ENCODE measurements at places on chromosomes 5 and 9.

DNA sequence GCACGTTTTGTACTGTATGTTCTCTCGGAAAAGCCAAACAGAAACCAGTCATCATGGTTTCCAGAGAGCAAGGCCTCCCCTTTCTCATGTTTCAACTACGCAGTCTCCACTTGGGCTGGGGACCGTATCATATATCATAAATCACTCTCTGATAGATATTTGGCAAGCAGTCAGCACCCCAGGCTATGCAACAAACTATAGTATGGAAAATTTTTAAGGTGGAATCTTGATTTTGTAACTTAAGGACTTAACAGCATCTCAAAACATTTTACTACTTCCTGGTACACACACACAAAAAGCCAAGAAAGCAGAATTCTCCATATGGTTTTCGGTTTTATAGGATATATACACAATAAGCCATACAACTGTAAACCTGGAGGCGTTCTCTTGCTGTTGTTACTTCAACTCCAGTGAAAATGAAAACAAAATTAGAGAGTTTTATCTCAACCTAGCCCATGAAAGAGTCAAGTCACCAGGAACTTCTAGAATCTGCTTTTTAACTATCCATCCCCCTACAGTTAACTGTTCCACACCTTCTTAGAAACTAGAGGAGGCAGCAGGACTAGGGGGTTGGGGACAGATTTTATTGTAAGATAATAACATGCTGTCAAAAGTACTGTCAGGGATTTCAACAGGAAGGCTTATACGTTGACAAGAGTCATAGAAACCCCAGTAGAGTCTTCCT is 283.4 kb downstream of the NFIB start:
- peak; percentile 36 for DNase-seq

GRCh38 chr9:76333964-76334363 is 60.3 kb downstream of the RFK start:
- no peak for DNase-seq

GRCh38 chr5:71957292-71957898 is 149.9 kb upstream of the MAP1B start:
- no peak for DNase-seq

DNA sequence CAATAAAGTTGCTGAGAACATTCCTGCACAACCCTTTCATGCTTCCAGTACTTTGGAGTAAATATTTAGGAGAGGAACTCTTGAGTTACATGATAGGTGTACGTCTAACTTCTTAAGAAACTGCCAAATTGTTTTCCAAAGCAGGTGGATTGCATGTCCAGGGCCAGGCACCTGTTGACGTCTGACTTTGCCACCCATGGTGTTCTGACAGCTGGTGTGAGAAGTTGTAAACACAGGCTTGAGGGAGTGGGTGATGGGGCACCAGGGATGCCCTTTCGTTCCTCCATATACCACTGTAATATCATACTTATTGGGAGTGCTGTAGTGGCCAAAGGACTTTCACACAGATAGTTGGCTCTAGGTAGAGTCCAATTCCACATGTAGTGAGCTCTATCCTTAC is 352.1 kb downstream of the GADD45G start:
- DNase-seq, result no peak

- DNase-seq, result no peak
Measured at GRCh38 chr9:70404261-70404660, 10.2 kb downstream of the KLF9 start.

- DNase-seq, result no peak
Measured at GRCh38 chr9:120626512-120626911, 46.5 kb upstream of the CDK5RAP2 start.

- no peak for DNase-seq
Measured at GRCh38 chr5:135052511-135053145, 18.6 kb upstream of the PITX1 start.

DNA sequence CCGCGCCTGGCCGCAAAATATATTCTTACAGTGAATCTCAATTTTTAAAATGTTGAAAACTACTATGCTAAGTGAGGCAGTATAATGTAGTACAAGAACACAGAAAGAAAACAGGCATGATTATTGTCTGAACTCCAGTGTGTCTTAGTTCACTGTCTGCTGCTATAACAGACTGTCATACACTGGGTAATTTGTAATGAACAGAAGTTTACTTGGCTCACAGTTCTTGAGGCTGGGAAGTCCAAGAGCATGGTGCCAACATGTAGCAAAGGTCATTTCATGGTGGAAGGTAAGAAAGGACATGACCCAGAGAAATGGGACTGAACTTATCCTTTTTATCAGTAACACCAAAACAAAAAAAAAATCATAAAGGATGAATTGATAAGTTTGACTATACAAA is 19.9 kb upstream of the TEX10 start:
- no peak for DNase-seq

DNA sequence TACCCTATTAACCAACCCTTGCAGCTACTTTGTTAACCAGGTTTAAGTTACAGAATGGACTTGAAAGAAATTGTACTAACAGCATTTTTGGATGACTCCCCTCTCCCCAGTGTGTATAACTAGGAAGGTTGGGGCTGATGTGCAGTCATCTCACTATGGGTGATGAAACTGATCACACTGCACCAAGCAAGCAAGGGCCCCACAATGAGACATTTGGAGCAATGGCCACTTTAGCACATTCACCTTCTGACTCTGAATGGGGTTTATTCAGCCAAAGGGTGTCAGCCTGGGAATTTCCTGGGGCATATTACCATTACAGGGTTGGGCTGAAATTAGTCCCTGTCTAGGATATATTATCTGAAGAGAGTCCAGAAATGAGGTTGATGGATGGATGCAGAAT is 18.7 kb upstream of the CYFIP2 start:
- DNase-seq, result no peak

DNA sequence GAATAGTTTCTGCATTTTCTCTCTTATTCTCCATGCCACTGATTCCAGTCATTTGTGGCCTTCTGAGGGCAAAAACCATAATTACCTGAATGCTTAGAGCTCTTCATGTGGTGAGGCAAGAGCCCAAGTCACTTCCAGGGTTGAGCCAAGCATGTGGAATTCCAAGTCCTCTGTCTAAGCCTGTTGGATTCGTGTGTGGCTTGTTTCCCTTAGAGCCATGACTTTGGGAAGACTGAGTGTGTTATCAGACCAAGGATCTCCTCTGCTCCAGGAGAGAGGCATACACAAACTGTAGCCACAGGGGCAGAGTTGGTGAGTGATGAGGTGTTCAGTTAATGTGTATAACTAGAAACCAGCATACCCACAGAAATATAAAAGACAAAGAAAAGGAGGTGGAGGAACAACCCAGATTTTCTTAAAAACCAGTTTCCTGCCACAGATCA is 27.1 kb downstream of the SLC22A5 start:
- no peak for DNase-seq

DNA sequence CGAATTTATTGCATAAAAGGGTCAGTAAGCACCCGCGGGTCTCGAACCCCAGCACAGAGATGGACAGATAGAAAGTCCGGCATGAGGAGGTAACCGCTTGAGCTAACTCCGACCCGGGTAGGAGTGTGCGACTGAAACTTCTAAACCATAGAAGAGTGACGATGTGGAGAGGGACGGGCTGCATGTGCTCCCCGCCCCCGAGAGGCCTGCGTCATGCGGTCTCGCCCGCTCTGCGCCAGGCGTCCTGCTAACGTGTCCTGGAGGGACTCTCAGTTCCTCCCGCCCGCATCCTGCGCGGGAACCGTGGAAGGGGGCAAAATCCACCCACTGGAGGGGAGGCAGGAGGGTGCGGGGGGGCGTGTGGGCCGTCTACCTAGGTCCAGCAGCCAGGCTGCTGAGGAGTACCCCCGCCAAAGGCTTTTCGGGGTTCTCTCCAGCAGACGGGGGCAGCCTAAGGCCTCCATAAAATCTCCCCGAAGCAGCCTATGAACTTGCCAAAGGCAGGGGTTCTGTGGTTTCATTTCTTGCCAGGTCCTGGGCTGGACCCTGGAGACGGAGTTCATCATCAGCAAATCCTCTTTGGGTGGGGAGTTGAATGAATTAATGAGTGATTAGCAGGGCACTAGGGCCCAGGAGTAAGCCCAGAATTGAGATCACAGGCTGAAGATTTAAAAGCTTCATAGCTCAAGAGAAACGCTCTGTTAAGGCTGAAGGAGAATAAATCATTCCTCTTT is 51.9 kb downstream of the TGFBI start:
- DNase-seq, result no peak

DNA sequence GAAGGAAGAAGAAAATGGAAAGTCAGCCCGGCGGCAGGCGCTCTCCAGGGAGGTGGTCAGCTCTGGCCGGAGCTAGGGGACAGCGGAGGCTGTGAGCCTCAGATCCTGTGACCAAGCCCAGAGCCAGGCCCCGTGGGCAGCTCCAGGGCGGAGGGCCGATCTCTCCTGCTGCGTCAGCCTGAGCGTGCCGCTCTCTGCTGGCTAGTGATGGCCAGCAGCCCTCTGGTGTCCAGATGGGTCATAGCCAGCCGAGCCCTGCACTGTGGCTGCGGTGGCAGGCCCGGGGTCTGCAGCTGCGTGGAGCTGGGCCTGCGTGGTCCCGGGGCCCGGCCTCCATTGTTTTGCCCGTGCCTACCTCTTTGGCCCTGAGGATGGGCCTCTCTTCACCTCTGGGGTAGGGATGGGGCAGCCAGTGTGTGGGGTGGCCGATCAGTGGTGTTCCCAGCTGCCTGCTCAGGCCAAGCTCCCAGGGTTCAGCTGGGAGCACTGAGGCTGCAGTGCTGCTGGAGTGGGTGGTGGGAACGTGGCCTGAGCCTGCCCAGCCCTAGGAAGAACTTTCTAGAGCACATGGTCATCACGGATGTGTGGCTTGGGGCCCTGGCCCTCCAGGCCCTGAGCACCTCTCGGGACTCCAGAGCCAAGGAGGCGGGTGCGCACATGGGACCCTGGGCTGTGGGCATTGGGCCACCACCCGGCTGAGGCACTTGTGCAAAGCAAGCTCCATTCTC is 17.1 kb upstream of the NRARP start:
- no peak for DNase-seq

DNA sequence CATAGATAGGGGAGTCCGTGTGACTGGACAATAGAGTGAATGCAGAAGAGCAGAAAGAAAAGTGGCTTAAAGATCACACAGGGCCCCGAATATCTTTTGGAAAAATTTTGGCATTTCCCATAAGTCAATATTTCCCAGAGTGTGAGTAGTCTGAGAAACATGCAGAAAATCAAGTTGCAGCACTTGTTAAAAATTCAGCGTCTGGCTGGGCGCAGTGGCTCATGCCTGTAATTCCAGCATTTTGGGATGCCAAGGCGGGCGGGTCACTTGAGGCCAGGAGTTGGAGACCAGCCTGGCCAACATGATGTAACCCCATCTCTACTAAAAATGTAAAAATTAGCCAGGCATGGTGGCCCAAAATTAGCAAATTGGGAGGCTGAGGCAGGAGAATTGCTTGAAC is 227.0 kb downstream of the DRD1 start:
- no peak for DNase-seq

GRCh38 chr9:92714787-92715487 is 45.0 kb upstream of the IPPK start:
- no peak for DNase-seq

DNA sequence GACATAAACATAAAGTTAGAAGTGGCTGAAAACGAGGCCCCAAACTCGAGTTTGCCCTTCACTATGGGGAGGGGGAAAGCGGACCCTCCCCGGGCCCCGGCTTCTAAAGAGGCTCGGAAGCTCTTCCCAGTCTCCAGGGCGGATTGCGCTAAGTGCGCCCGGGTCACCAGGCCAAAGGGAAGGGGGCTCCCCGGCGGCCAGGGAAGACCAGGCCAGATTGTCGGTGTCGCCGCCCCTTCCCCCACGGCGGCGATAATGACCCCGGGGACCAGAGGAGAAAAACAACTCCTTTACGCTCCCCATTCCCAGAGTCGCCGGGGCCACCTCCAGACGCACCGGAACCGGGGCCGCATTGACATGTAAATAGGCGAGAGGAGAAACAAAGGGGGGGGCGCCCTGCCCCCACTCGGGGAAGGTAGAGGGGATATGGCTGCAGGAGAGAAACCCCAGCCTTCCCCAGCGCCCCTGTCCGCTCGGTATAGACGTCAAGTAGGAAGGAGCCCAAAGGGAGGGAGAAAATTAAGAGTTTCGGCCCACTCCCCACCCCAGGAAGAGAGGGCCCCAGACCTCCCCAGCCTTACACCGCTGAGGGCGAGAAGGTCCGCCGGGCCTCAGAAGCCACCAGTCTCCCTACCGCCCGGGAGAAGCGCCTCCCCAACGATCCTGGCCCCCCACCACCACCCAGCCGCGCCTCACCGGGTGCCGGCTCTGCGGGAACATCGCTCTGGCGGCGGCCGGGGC is 1.7 kb downstream of the TLE1 start:
- DNase-seq, result no peak

DNA sequence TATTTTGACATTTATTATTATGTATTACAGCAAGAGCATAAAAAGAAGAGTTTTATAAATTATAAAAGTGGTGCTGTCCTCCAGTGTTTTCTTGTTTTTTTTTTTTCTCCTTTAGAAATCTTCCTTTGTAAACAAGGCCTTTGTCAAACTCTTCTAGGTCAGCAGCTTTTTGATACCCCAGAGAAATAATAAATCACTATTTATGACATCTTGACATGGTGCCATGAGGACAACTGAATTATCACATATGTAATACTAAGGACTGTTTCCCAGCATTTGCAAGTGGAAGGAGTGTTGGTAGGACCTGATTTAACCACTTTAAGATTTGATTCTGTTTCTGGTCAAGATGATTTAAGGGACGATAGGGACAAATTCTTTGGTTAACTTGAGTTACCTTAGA is 4.6 kb downstream of the SMARCA2 start:
- no peak for DNase-seq

- no peak for DNase-seq
Measured at GRCh38 chr5:138953387-138954256, 78.5 kb upstream of the LRRTM2 start.

GRCh38 chr9:83066771-83067170 is 3.8 kb upstream of the RASEF start:
- DNase-seq, result no peak

DNA sequence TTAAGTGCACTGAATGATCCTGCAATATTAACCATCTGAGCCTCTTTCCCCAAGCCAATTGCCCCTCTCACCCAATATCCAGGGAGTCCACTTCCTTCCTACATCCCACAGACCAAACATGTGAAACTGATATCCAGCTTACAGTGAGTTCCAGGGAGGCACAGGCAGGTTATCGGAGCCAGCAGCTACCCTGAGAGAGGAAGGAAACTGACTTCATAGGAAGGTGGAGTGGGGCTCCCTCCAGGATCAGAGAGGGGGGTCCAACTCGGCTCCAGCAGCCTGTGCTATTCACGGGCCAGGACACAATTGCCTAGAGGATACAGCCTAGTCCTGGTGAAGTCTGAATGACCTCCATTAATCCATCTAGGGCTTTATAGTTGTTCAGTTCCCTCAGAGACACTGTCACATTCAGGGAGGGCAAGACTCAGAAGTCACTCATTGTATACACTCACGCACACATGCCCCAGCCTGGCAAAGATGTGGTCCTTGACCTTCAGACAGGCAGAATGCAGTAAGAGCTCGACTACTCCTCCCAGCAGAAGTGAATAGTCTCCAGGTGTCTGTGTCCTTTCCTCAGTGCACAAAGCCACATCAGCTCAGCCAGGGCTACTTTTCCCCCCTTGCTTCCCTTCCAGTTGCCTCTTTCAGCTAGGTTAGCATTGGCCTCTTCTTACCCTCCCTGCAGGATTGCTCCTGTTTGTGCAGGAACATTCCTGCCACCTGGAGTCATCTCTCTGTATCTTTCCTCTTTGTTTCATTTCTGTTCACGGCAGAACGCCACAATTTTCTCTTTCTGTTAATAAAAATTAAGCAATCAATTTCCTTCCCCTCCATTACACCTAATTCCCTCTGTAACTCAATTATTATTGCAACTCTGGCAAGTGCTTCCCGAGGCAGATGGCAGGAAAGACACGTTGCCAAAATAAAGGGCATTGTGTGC is 501.7 kb downstream of the ARHGEF28 start:
- DNase-seq, result no peak

Measured in HEK293T (cell line).